HFF-Myc (cell line): ENCODE measurements at places on chromosomes 12 and 14.

GRCh38 chr14:21917699-21918436 is 244.2 kb upstream of the OR4E1 start:
- peak; percentile 7 for DNase-seq

DNA sequence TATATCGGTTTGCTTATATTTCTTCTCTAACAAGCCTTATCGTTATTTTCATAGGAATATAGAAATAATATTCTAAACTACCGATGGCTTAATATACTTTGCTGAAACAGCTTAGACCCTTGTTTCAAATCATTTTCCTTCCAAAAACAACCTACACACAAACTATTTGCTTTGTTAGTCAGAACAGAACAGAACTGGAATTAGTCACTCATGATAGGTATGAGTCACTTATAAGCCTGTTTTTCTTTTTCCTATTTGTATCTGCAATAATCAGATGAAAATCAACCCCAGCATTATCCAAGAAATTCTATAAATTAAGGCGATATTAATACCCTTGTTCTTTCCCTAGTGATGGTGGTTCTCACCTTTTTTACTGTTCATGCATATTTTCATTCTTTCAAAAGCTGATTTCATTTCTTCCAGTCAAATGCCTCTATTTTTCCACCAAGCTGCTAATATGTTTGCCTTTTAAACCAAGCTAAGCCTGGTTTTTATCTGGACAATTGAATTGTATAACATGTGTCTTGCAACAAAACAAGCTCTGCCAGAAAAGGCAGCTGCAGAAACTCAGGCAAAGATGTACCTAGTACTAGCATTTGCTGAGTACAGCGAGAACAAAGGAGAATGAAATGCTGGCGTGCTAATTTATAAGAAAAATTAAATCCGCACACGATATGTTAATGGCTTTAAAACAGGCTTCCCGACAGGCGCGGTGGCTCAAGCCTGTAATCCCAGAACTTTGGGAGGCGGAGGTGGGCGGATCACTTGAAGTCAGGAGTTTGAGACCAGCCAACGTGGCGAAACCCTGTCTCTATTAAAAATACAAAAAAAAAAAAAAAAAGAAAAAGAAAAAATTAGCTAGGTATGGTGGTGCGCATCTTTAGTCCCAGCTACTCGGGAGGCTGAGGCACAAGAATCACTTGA is 1418.2 kb downstream of the AACS start:
- no peak for DNase-seq

GRCh38 chr12:62516927-62517326 is 50.3 kb downstream of the MON2 start:
- no peak for DNase-seq

DNA sequence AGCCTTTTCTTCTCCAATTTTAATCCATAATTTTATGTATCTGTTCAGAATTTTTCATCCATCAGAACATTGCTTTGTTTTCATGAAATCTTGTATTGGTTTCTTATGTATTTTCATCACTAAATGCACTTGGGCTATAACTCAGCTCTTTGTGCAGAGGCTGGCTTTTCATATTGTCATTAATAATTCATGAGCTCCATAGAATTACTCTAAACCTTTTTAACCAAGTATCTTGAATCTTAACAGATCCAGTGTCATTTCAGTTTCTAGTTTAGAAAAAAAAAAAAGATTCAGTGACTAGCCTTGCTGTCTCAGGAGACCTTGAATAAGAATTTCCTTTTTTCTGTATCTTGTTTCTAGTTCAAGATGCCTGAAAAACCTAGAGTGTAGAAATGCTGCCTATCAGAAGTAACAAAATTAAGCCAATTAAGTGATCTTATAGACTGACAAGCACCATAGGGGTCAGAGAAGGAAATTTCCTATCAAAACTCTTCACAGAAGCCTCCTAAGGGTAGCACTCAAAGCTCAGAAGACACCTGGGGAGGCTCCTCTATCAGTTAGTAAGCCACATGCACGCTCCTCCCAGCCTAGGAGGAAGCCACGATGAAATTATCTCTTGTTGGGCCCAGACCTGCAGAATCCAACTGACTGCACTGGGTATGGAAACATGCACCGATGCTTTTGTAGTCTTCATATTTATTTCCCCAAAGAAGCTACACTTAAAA is 163.4 kb downstream of the KICS2 start:
- DNase-seq, result no peak
